ENCODE measurements at places on chromosomes 16 and 17.

- peak; percentile 62 for DNase-seq
These were observed 29.4 kb upstream of the MLKL start for GRCh38 chr16:74729783-74730683.

DNA sequence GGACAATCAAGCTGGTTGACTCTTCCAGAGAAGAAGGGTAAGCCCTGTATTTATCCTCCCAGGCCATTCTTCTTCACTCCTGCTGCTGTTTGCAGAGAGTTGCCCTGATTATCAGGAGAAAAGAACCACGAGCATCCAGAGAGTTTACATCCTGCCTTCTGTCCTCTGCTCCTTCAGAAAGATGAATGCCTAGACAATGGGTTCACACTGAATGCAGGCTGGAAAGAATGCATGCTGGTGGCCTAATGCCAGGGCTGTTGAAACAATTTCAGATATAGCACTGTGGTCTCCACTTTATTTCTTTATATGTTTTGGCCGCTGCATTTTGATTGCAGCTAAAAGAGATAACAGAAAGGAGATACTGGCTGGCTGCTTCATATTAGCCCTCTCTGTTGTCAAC is 21.2 kb upstream of the HAS3 start:
- DNase-seq = no peak

GRCh38 chr16:68079626-68080344 is 5.4 kb upstream of the NFATC3 start:
- DNase-seq = peak; percentile 90

DNA sequence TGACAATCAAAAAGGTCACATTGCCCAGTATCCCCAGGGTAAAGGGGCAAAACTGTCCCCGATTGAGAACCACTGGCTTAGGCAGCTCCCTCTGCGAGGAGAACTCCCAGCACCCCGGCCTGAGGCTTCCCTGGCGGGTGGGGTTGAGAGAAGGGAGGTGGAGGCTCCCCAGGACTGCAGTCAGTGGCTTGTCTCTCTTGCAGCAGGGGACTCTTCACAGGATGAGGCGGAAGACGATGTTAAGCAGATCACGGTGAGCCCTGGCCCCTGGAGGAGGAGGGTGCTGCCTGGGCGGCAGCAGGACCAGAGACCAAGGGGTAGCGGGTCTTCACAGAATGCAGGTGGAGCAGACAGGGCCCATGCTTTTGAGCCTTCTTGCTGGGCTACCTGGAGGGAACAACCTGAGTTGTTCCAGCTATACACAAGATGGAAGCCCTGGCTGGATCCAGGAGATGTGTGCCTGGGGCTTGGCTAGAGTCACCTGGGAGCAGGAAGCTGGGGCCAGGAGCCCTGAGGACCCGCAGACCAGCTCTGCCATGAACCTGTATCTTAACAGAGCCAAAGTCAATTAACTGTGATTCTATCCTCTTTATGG is 16.8 kb downstream of the POLR3E start:
- DNase-seq = no peak

GRCh38 chr17:17698869-17699351 is 17.7 kb downstream of the RAI1 start:
- no peak for DNase-seq

All from Peyer's patch (tissue), 4 donors.